T-helper 2 cell treated with Interferon-gamma antibody and Interleukin-4, amounts not matched to agents 5 μg/mL and 100 μg/mL, for 36 hours (primary cell): ENCODE measurements at places on chromosomes 4 and X.
A peak's percentile ranks its signal among the peaks of the same experiment; 100 is the strongest.

DNA sequence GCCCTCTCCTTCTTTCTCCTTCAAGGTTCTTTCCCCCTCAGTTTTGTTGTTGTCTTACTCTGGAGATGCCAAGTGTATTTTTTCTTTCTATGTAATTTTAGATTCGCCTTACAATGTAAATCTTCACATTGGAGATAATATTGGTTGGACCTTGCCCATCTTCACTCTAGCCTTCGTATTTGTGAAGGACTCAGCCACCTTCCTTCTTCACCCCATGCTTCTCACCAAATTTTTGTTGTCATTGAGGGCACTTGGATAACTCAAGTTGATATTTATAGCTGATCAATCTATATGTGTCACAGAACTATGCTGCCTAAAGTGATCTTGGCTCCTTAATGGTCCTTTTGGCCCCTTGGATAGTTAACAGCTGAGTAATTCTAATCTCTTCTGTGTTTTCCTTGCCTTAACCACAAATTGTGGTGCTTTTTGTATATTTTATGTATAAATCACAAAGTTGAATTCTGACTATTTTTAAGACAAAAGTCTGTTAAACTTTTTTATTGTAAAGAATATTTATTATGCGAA is 6.5 kb downstream of the SPRY1 start:
- DNase-seq, result no peak

DNA sequence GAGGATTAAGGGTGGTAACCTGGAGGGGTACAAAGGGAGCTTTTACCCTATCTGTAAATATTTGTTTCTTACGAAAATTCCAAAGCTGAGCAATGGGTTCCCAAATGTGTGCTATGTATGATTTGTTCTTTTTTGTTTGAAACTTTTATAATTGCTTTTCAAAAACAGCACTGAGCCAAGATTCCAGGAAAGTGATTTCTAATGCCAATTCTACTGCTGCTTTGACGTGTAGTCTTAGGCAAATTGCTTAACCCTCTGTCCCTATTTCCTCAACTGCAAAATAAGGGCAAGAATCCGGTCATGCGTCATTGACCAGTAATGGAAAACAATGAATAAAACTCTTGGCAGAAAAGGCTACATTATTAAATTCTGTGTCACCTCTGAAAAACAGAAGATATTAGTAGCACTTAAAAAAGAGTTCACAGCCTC is 454.7 kb downstream of the IL15 start:
- DNase-seq, result no peak

DNA sequence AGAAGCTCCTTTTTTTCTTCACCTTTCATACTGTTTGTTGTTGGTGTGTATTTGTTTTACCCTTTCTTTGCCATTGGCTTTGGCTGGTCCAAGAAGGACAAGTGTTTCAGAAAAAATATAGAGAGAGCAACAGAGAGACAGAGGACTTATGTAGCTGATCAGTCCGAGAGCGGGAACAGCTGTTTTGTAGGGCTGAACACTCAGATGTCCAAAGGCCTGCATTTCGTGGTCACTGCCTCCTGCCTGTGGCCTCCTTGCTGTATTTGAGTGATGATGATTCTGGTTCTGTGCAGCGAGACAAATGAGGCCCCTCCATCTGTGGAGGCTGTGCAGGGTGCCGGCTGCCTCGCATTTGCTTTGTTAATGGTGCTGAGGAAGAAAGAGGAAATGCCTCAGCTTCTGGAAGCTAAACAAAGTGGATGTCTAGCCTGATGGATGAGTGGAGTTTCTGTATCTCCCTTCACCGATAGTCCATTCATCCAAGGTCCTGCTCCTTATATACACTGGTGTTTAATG is 19.8 kb upstream of the STOX2 start:
- no peak for DNase-seq

DNA sequence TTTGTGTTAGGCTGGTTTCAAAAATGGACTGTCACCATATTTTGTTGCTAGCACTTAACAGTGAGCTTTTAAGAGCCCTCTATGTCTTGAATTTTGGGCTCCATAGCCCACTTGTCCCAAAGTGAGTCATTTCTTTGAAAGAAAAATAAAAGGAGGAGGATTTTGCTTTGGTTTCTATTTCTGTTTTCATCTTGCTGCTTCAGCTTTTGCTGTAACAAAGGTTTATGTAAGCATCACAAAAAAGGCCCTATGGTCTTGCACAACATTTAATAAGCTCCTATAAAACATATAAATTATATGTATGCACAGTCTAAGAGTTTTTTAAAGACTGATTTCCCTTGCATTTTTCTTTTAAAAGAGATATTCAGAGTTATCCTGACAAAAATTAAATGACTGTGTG is 105.2 kb downstream of the PHOX2B start:
- no peak for DNase-seq

- no peak for DNase-seq
These were observed 41.9 kb downstream of the UBA6 start for GRCh38 chr4:67659065-67659464.

DNA sequence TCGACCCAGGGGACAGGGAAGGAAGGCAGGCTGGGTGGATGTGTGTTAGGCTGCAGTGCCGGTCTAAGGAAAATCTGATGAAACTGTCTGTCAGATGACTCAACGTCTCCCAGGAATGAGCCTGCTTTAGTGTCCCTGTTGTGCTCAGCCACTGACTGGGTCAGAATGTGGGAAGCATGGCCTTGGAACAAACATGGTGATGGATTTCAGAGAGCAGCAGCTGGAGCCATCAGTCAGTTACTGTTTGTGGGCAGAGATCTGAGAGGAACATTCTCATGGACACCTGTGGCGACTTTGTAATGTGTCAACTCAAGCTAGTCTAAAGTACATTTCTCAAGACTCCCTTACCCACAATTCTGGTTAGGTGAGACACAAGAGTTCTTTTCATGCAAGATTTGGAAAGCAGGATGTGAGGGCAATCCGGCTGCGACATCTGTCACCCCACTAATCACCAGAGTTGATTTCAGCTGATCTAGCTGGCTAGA is 63.2 kb downstream of the ANAPC10 start:
- DNase-seq, result no peak

GRCh38 chrX:65658229-65658628 is 9.2 kb upstream of the MSN start:
- DNase-seq, result no peak

DNA sequence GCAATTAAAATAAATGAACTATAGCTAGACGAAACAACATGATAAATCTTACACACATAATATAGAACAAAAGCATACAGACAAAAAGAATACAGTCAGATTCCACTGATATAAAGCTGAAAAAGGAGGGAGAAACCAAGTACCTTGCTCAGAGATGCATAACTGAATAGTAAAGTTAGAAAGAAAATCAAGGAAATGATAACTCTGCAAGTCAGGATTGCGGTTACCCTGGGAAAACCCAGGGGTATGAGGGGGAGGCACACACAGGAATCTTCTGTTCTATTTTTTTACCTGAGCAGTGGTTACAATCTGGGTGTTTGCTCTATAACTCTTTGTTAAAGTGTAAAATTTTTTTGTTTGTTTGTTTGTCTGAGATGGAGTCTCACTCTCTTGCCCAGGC is 209.1 kb downstream of the CBR4 start:
- DNase-seq, result no peak

DNA sequence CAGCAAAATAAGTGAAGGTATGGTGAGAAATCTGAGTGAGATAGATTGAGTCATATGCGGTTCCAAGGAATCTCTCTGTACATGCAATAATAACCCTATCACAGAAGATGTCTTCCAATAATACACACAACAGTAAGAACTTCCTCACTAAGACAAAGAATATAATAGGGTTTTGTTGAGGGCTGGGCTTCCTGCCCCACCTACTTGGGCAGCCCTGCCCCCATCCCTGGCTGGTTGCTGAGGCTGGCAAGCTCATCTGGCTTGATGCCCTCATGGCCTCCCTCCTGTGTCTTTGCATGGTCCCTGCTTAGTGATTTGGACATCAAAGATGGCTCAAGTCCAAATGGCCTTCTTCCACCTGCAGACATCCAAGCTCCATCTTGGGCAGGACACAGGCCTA is 2.7 kb downstream of the GEMIN8 start:
- DNase-seq, result no peak

DNA sequence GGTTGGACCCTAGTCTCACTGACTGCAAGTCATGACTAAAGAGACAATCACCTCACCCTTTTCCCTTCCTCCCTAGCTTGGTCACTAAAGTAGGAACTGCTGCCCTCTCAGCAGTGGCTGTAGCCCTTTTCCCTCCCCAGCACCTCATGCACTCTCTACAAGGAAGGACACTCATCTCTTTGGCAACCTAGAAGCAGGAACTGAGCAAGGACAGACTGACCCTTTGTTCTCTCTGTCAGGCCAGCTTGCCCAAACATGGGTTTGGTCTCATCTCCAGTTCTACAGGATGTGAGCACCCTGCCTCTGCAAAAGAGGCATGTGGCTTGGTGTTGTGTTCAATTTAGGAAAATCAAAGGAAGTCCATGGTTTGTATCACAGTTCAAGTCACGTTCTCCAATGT is 15.8 kb downstream of the LEF1 start:
- no peak for DNase-seq

GRCh38 chr4:138460477-138461414 is 218.6 kb upstream of the SLC7A11 start:
- DNase-seq, result no peak

- DNase-seq, result no peak
These were observed 23.1 kb downstream of the LGI2 start for GRCh38 chr4:25007598-25007997.

GRCh38 chrX:27186671-27187070 is 276.5 kb downstream of the PPP4R3C start:
- no peak for DNase-seq

GRCh38 chr4:123838474-123838873 is 441.9 kb downstream of the SPRY1 start:
- no peak for DNase-seq

- no peak for DNase-seq
These were observed 46.1 kb downstream of the TMEM131L start for GRCh38 chr4:153512162-153512852.

DNA sequence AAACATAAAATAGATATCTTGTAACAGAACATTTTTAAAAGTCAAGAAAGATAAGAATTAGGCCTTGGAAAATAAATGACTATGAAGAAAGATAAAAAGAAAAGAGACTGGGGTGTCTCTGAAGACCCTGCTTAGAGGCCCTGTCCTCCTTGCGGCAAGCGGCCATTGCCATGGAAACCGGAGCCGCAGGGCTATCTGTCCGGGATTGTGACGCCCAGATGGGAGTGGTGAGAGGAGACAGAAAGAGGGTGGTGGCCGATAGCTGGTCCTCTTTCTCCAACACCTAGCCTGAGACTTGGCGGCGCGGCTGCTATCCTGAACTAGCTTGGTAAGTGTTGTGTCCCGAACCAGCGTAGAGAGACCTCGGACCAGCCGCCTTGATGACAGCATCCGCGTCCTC is at the start of gene DUSP21:
Gene DUSP21, plus strand, starts transcription at position 269 of the 400 bp plus-strand sequence. Its CDS starts 112 bp downstream, at position 381.
- DNase-seq, result no peak

- DNase-seq, result peak; percentile 79
These were observed at the start of gene MSN for GRCh38 chrX:65667503-65668376. TSS of gene MSN (plus strand) at chrX:65667654. CDS start at chrX:65667842, 188 bp downstream.

DNA sequence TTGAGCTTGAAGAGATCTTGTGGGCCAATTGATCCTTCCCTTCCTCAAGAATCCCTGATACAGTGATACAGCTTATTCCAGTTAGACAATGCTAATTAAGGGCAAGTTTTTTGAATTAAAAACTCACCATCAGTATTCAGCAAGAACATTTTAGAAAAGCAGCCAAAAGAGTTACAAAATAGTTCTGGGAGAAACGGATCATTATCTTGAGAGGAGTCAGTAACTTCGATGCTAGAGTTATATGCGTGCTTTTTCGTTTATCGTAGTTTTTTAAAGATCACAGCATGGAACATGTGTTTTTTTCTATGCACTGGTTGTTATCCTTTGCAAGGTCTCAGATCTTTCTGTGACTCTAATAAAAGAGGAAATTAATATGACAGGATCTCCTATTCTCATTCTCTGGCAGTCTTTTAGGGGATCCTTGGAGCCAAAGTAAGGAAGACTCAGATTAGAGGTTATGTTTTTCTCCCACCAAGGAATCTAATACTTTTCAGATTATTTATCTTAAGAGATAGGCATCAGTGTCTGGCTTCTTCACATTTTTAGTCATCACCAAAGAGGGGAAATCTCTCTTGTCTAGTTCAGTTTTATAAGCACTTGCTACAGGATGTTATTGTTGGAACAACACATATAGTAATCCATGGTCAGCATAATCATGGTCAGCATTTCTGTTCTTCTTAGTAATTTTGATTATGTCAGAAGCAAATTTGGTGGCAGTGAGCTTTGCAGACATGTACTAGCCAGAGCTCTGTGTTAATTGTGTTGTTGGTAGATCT is 109.7 kb downstream of the PDLIM5 start:
- no peak for DNase-seq

GRCh38 chr4:121070696-121071639 is 1.4 kb downstream of the NDNF start:
- DNase-seq, result peak; percentile 9

DNA sequence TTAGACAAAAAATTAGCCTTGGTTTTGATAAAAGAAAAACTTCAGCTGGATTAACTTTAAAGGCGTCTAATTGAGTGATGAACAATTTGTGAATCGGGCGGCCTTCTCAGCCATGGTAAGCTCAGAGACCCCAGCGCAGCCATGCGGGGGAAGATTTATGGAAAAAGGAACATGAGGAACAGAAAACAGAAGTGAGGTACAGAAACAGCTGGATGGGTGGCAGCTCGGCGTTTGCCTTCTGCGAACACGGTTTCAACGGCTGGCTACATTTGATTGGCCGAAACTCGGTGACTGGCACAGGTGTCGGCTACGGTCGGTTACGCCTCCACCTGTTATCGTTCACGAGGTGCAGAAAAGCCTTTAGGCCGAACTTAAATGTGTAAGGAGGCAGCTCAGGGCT is 401.4 kb upstream of the FAT1 start:
- no peak for DNase-seq

DNA sequence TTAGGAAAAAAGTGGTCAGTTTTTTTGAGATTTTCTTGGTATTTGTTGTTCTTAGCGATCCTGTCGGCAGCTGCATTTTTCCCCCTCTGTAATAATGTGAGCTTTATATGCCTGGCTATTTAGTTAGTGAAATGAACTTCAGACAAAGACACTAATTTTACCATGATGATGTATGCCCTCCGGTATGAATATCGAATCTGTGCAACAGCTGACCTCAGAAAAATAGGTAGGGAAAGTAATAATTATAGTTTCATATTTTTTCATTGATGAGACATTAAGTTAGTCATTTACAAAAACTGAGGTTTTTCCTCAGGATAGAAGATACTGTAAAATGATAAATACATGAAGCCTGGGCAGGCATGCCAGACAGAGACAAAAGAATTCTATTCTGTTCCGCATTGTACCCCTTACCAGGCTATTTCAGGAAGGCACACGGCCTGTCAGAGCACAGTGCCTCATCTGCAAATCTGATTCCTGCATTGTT is 155.8 kb downstream of the SHROOM3 start:
- no peak for DNase-seq

GRCh38 chr4:8188085-8188484 is 11.0 kb upstream of the SH3TC1 start:
- no peak for DNase-seq

DNA sequence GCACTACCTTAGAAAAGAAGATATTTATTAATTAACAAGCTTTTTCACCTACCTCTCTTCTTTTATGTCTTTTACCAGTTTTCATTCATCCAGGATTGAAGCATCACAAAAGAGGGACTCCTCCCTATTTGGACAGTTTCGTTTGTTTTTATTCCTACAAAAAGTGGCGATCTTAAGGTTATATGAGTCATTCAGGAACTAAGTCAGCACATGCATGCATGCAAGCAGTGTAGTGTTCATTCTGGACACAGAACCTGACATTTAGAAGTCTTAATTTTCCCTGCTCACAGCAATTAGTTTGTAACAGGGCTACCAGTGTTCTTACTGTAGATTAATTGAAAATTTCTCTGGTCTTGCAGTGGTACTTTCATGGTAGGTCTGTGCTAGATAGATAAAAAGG is 47.9 kb upstream of the QRFPR start:
- no peak for DNase-seq

- no peak for DNase-seq
These were observed 76.7 kb upstream of the NAF1 start for GRCh38 chr4:163243297-163243981.
